ENCODE measurements at places on chromosomes 12 and 14. TPM values are rescaled to one million over a fixed set of nuclear protein-coding genes. Genes with fewer than 3 reads are reported as not detected.
A peak's percentile ranks its signal among the peaks of the same experiment; 100 is the strongest.

DNA sequence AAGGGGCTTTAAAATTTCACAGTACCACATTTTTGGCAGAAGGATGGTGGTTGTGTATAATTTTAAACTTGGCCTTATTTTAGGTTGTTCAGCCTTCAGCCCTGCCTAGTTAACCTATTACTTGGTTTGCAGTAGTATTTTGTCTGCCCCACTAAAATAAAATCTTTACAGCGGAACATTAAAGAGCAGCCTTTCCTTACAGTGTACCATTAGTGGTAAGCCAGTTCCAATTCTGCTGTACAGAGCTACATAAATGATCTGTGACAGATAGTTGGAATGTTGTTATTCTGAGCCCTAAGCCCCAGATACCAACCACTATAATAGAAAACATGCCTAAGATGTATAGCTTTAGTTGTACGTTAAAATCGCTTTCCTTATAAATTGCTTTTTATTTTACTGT, 56.2 kb downstream of the SLC38A6 start:
- DNase-seq, result no peak

DNA sequence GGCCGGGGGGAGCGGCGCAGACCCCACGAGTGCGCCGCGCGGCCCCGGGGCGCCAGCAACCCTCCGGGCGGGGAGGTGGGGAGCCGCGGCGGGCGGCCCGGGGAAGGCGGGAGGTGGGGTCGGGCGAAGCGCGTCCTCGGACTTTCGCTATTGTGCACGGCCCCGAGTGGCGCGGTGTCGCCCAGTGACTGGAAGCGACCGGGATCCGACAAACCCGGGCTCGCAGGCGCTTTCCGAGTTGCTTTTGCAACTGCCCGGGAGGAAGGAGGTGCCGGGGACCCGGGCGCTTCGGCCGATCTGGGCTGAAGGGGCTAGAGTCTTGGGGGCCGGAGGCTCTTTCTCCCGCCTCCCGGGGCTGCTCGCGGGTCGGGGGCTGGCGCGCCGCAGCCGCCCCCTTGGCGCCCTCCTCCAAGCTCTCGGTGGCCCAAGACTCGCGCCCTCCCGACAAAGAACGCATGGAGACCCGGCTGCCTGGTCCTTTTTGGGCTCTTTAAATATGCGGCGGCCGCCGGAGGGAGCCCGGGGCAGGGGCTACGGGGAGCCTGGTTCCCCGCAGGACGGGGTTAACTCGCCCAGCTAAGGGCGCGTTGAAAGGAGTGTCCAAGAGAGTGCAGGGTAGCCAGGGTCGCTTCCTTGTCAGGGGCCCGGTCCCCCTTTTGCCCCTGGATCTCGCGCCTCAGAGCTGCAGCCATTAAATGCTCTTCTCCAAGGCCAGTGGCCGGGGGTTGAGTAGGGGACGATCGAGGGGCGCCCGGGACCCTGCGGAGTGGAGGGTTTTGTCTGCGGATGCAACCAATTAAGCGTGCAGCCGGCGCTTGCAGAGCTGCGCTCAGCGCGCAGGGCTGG, 1.4 kb downstream of the HMGA2 start:
- peak; percentile 67 for DNase-seq

DNA sequence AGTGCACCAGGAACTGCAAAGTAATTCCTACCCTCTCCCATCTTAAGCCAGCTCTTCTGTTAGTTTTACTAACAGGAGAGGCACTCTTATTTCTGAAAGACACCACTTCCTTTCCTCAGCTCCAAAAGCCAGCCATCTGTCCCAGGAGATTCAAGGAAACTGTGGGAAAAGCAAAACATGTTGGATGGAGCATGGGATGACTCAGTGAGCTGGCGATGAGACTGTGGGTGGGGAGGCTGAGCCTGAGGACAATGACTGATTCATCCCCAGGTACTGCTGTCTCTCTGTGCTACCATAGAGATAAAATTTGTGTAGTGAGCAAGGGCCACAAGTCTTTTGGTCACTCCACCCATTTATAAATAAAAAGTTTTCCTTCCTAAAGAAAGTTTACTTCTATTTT, 141.4 kb downstream of the MYRFL start:
- no peak for DNase-seq

DNA sequence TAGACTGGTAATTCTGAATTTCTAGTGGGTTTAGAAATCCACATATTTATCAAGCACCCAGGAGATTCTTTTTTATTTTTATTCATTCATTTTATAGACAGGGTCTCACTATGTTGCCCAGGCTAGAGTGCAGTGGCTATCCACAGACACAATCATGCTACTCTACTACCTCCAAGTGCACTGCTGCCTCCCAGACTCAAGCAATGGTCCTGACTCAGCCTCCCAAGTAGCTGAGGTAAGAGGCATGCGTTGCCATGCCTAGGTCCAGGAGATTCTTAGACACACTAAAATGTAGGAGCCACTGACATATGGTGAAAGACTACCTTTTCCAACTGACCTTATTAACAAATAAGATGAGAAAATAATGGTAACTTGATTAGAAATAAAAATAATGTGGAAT, 38.9 kb downstream of the KIF21A start:
- no peak for DNase-seq

- DNase-seq, result no peak
These were observed 163.5 kb downstream of the VRK1 start for GRCh38 chr14:96960598-96961116.

CAPZA3 gene
- total RNA-seq, result not detected

P2RX2 gene
- total RNA-seq, result 1.6 TPM

All from WTC11 (cell line).